Small intestine (tissue), 16 donors: ENCODE measurements at places on chromosomes 2 and 18. TPM values are rescaled to one million over a fixed set of nuclear protein-coding genes. Genes with fewer than 3 reads are reported as not detected.

Gene CABYR
- not detected for polyA plus RNA-seq

Gene INPP5D
- 5.9 TPM for polyA plus RNA-seq

Gene SKA1
- polyA plus RNA-seq, result 7.9 TPM

Gene REG3G
- 11.9 TPM for polyA plus RNA-seq

Gene CCDC102B
- polyA plus RNA-seq, result 5.7 TPM

Gene MTERF4
- 28.5 TPM for polyA plus RNA-seq

Gene FAHD2A
- polyA plus RNA-seq, result 82.7 TPM

Gene SERPINB4
- not detected for polyA plus RNA-seq

Gene RAD51AP2
- polyA plus RNA-seq, result not detected

Gene INSIG2
- 15.7 TPM for polyA plus RNA-seq

Gene OR6B2
- polyA plus RNA-seq, result not detected

Gene MFSD2B
- not detected for polyA plus RNA-seq

Gene CYP26B1
- 2.3 TPM for polyA plus RNA-seq

Gene CFAP53
- 0.67 TPM for polyA plus RNA-seq

Gene TEKT4
- polyA plus RNA-seq, result not detected

Gene KCNE4
- 0.54 TPM for polyA plus RNA-seq

Gene CNDP2
- 340 TPM for polyA plus RNA-seq

Gene RBKS
- 29.2 TPM for polyA plus RNA-seq

Gene DAPL1
- 4.0 TPM for polyA plus RNA-seq

Gene PRSS56
- polyA plus RNA-seq, result not detected

Gene DYNAP
- polyA plus RNA-seq, result not detected

Gene CD8B
- polyA plus RNA-seq, result 11.3 TPM

Gene IL1B
- polyA plus RNA-seq, result 2.7 TPM

Gene RAB27B
- polyA plus RNA-seq, result 3.8 TPM

Gene DIPK1C
- polyA plus RNA-seq, result not detected

Gene CHRNG
- polyA plus RNA-seq, result not detected

Gene IL1F10
- not detected for polyA plus RNA-seq

Gene RNASEH1
- 5.1 TPM for polyA plus RNA-seq

Gene FRZB
- polyA plus RNA-seq, result 2.5 TPM

Gene CNGA3
- 1.5 TPM for polyA plus RNA-seq

Gene TGOLN2
- polyA plus RNA-seq, result 59.7 TPM

Gene FBXO36
- polyA plus RNA-seq, result 1.3 TPM

Gene LYPD1
- polyA plus RNA-seq, result not detected

Gene G6PC2
- polyA plus RNA-seq, result not detected

Gene RAB6D
- polyA plus RNA-seq, result 0.37 TPM

Gene CRYGD
- not detected for polyA plus RNA-seq

Gene FSHR
- not detected for polyA plus RNA-seq

Gene TUBA3D
- 0.04 TPM for polyA plus RNA-seq

Gene DCAF17
- 3.5 TPM for polyA plus RNA-seq

Gene SPOPL
- 6.7 TPM for polyA plus RNA-seq

Gene ZNG1B
- polyA plus RNA-seq, result 30.3 TPM

Gene SCYGR4
- not detected for polyA plus RNA-seq

Gene LMAN2L
- 31.1 TPM for polyA plus RNA-seq
